Stimulated activated CD8-positive, alpha-beta memory T cell treated with anti-CD3 and anti-CD28 coated beads, Interleukin-4, amount 100 ng/mL, for 48 hours (primary cell): ENCODE measurements at places on chromosomes 5 and 9.

GRCh38 chr5:67427850-67428298 is 231.3 kb upstream of the CD180 start:
- DNase-seq: no peak

- DNase-seq: no peak
Measured at GRCh38 chr5:104171958-104172690, 609.5 kb upstream of the NUDT12 start.

DNA sequence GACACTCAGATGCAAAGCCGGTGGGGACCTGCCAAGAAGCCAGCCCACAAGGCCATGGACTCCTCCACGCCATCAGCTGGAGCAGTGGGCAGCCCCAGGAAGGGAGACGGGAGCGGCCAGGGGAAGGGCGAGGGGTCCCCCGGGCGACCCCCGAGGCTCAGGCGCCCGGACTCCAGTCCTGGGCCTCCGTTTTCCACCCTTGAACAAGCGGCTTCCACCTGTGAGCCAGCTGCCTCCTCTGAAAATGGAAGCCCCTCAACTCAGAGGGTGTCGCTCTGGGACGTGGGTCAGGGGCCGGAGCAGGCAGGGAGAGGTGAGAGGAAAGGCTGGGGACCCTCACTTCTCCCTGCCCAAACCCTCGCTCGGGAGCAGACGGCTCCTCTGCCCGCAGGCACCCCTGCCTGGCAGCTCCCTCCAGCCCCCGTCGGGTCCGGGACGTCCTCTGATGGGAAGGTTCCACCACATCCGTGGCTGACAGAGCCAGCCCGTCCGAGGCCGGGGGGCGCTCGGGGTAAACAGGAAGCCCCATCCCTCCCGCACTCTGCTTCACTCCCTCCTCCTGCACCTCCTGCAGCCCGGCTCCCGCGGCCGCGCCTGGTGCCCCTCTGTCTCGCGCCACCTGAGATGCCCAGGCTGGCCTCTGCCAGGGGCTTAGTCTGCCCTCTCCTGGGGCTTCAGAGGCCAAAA is 3.7 kb upstream of the EGFL7 start:
- no peak for DNase-seq

- no peak for DNase-seq
Measured at GRCh38 chr5:68749631-68750030, 344.2 kb upstream of the SLC30A5 start.

DNA sequence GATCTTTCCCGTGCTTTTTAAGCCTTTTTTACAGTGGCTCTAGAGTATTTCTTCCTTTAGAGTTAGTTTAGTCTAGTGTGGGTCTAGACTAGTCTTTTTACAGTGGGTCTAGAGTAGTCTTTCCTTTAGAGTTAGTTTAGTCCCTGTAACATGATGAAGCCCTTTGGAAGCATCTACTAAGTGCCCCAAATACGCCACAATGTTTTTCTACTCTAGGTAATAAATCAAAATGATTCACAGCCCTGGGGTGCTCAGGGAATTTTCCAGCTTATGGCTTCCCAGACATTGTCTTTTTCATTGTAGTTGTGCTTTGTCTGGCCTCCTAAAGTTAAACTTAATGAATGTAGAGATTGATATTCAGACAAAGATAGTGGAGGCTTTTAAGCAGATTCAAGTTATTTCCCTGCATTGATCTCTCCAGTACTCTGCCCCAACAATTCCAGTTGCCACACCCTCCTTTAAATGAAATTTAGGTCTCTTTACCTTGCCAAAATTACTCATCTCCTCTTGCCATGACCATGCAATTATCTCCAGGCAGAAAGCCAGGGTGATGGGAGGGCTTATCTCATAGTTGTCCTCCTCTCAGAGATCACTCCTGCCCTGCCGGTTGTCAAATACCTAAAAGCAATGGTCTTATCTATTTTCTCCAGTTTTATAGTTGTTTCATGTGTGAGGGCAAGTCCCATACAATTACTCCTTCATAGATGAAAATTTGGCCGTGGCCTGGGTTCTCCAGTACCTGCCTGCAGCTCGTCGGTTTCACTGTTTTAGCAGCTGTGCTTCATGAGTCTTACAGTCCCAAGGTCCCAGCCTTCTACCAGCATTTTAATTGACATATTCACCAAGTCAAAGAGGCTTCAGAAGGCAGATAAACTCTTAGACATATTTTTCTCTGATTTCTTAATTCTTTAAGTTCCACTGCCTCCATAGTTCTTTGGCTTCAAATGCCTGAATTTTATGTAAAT is 794.0 kb upstream of the COX7C start:
- DNase-seq: no peak
